ENCODE measurements at places on chromosomes 7 and 10.

GRCh38 chr10:6005856-6006395 is 28.6 kb upstream of the IL15RA start:
- no peak for DNase-seq

DNA sequence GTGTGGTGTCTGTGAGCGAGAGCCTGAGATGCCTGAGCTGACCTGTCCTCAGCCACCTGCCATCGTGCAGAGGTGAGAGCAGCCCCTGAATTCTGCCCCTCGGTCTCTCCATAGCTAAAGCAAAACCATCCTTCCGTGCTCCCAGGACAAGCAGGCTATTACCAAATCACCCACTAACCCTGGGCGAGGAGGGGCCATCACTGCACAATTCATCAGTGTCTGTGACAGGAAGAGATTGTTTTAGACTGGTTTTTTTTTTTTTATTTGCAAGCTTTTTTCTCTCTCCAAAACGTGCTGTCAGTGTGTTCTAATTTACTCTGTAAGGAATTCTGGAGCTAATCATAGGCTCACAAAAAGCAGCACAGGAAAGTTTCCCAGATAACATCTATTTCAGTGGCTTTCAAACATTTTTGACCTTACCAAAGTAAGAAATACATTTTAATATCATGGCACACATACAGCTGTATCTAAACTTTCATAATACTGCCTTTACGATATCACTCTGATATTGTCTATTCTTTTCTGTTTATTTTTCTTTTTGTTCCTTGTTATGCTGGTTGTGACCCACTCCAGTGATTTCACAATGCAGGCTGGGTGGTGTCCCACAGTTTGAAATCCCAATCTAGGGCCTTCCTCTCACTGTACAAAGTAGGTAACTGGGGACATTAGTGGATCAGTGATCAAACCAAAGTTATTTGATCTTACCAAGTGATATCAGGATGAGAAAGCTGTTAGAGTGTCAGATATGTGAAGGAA is 62.8 kb downstream of the EGFR start:
- DNase-seq = no peak

GRCh38 chr10:29794776-29795611 is 160.2 kb upstream of the SVIL start:
- peak; percentile 34 for DNase-seq

DNA sequence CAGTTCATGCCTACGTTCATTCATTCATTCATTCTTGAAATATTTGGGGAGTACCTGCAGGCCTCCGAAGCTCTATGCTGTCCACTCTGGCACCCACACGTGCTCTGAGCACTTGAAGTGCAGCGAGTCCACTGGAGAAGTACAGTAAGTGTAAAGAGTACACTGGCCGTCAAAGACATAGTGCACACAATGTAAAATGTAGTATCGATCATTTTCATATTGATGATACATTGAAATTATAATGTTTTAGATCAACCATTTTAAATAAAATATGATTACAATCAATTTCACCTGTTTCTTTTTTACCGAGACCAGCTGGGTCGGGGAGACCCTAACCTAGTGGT is 37.0 kb upstream of the PURB start:
- DNase-seq = no peak

DNA sequence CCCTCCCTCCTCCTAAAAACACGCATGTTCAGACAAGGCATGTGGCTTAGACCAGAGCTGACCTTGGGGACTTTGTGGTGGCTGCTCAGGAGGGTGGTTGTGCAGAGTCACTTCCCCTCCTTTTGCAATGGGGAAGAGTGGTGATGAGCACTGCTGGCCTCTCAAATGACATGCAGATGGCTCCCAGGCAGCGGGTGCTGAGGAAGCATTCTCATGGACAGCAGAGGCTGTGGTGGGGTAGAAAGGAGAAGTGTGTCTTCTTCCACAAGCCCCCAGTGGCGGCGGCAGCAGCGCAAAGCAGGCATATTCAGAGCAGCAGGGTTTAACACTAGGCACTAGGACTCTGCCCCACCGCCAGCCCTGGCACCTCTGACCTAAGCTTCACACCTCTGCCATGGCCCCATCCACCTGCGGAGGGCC is 105.9 kb upstream of the ANLN start:
- peak; percentile 37 for DNase-seq

Data from fibroblast of skin of right biceps (primary cell).